ENCODE measurements at places on chromosomes 6 and 20.

DNA sequence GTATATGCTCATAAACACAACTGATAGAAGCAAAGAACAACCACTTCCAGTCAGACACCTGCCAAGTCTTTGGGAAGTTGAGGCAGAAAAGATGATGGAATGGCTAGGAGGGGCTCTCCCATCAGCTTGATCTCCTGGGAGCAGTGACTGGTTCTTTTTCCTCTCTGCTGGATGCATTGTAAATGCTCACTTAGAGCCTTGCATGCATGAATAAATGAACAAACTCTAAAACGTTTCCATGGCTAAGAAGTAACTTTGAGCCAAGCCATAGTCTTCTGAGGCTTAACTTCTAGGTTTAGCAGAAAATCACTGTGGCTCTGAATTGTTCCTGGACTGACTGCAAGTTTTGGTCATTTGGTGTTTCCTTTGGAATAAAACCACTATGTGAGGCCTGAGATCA lies 166.4 kb upstream of the CITED2 start:
- no peak for DNase-seq

DNA sequence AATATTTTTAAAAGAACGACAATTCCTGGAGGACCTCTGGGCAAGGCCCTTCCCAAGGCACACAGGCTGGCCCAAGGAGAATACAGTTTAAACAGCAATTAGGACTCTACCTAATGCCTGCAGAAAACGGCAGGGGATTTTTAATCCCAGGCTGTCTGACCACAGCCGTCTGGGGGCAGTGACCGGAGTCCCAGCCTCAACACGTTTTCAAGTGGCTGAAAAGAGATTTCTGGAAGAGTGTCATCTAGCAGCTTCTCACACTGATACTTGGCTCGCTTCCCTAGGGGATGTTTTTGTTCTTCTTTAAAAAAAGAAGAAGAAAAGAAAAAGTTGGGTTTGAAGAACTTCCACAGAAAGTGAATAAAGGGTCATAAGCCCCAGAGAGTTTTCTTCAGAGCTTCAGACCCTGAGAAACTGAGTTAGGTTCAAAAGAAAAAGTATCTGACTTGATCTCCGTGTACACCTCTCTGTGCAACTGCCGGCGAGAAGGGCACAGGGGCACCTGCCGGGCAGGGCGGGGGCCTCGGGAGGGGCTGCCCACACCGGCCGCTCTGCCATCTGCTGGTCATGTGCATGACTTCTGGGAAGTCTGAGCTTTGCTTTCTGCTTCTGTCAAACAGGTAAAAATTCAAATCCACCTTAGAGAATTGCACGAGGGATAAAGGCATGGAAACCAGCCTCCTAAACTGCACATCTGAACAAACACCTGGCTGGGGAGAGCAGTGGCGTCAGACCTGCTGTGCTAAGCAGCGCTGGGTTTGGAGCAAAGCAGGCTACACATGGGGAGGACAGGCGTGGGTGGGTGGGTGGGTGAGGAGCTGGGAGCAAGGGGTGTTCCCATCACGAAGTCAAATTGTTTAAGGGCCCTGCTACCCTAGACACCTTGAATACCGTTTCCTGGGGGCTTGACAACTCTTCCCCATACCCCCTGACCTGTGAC lies 33.0 kb downstream of the RRBP1 start:
- no peak for DNase-seq

- DNase-seq: no peak
These were observed 1.3 kb downstream of the EPPIN start for GRCh38 chr20:45545754-45546453.

GRCh38 chr6:88775866-88776571 lies 187.4 kb downstream of the RNGTT start:
- no peak for DNase-seq

DNA sequence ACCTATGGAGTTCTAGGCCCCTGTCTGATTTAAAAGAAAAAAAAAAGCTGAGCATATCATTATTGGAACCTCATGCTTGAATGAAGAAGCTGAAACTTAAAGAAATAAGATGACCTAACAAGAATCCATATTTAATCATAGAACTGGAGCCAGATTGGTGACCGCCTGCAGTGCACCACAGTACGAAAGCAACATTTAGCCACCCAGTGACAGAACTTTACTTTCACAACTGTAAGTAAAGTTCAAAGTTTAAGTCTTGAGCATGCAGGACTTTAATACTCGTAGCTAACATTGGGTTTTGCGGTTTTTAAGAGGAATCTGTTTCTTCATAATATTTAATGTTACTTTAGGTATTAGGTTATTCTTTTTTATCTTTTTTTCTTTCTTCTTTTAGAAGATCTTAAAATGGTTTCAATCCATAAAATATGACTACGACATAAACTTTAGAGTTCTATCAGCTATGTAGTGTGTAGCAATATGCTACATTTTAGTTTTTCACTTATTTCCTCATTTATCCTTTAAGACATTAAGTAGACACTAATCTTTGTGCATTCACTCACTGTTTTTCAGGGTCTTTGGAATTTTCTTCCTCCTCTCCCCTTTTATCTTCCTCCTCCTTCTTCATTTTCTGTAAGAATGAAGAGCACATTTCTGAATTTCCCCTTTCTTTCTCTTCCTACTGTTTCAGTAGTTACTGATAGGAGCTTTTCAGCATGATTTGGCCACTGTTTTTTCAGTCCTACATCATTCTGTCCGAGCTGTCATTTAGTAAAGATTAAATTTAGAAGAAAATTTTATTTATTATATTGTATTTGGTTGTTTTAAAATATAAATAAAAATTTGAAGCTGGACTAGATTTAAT lies 514.1 kb downstream of the GRIK2 start:
- DNase-seq: no peak

- no peak for DNase-seq
These were observed 21.4 kb downstream of the HLA-F start for GRCh38 chr6:29744621-29745020.

- DNase-seq: no peak
These were observed 75.9 kb upstream of the SPACA1 start for GRCh38 chr6:87971605-87972262.

GRCh38 chr20:57686931-57687652 lies 22.7 kb downstream of the PMEPA1 start:
- no peak for DNase-seq

DNA sequence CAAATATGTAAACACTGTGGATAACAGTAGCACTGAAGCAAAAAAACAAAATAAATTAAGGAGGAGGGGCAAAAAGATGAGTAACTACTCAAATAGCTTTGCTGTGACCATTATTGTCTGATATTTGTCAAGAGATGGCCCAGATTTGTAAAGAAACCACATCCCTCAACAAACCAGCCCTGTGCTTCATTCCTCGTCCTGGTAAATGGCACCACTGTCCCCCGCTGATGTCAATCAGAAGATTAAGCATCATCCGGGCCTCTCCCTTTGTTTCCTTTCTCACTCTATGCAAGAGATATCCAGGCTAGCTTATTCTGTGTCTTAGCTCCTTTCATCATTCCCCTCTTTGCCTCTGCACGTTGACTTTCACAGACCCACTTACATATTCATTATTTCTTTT lies 259.0 kb downstream of the SYNE1 start:
- no peak for DNase-seq

GRCh38 chr6:42278131-42278853 lies 60.6 kb upstream of the MRPS10 start:
- peak; percentile 33 for DNase-seq

DNA sequence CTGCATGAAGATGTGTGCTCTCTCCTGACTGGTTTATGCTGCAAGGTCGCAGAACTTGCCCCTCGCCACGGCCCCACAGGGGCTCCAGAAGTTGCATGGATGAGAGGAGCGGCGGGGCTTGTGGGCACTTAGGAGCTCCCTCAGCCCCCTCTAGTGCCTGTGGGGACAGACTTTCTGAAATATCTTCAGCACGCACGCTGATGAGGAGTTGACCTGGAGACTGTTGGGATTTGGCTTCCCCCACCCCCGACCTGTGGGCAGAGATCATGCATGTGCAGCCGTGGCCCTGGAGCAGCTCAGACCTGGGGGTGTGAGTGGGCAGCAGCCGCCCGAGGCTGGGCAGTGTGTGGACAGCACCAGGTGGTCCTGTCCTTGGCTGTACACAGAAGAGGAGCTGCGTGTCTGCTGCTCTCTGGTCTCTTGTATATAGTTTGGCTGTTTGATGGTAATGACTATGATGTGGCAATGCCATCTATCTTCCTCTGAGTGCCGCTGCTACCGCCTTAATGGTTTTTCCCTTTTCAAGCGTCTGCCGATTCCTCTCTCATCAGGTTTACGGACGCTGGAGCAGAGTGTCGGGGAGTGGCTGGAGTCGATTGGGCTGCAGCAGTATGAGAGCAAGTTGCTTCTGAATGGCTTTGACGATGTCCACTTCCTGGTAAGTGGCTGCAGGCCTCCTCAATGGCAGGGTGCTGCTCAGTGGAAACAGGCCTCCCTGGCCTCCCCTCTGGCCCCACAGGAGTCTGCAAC lies 81.4 kb downstream of the TCP11 start:
- no peak for DNase-seq

DNA sequence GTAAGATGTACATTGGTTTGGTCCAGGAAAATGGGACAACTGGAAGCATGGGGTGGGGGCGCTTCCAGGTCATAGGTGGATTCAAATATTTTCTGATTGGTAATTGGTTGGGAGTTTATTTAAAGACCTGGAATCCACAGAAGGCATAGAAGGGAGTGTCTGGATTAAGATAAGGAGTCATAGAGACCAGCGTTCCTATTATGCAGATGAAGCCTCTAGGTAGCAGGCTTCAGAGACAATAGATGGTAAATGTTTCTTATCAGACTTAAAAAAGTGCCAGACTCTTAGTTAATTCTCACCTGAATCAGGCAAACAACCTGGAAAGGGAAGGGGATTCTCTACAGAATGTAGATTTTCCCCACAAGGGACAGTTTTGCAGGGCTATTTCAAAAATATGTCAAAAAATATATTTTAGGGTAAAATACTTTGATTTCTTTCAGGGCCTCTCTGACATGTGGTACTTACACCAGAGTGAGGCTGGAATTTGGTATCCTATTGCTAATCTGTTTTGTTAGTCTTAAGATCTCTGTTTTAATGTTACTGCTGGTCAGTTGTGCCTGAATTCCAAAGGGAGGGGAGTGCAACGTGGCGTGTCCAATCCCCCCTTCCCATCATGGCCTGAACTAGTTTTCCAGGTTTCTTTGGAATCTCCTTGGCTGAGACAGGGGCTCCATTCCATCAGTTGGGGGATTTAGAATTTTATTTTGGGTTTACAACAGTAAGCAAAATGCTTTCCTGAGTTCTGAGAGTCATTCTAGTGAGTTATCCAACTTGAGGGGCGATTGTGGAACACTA lies 25.1 kb downstream of the PIGT start:
- no peak for DNase-seq

- DNase-seq: no peak
These were observed 141.4 kb upstream of the PTPN1 start for GRCh38 chr20:50368813-50369224.

DNA sequence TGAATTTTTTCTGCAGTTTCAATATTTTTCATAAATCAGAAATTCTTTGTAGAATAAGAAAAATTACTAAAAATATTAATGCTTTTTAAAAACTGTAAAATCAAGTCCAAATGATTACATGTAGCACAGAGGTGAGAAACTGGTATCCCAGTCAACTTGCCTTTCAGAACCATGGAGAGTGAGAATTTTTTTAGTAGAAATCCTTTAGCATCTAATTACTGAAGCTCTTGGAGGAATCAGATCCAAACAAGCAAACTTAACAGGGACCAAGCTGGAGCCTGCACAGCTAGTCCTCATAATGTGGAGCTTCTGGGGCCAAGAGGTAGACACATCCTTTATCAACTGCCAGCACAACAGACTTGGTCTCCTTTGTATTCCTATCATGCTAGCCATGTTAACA lies 724.5 kb downstream of the TFAP2A start:
- no peak for DNase-seq

DNA sequence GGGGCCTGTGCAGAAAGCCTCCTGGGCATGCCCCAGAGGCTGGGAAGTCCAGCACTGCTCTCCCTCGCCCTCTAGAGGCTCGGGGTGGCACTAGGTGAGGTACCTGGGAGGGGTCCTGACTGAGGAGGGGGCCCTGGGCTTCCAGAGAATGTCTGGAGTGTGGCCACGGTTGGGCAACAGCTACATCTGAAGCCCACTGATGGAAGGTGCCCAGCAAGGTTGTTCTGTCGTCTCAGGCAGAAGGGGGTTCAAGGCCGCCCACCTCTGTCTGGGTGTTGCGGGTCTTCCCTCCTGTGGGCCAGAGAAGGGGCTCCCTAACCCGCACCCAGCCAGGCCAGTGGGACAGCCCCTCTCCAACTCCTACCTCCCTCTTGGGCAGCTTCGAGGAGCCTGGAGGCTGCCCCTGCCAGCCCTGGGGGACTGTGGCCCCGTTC lies 11.4 kb upstream of the VEGFA start:
- no peak for DNase-seq

DNA sequence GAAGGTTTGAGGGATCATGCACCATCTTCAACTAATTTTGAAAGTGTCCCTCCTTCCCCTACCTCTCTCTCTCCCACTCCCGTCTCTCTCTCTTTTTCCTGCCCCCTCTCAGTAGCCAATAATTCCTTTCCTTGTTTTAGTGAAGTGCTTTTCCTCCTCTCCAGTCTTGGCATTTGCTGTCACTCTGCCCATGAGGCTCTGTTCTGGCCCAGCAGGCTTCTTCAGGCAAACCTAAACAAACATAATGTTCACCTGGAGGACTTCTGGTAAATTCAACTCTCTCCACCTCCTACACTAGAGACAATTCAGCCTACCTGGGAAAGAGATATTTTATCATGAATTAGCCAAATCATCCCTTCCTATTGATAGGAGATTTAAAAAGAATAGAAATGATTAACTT lies 320.4 kb upstream of the RNF24 start:
- no peak for DNase-seq

- no peak for DNase-seq
These were observed 5.1 kb downstream of the SYNCRIP start for GRCh38 chr6:85637579-85637978.

GRCh38 chr20:6998909-6999308 lies 231.4 kb downstream of the BMP2 start:
- DNase-seq: no peak

DNA sequence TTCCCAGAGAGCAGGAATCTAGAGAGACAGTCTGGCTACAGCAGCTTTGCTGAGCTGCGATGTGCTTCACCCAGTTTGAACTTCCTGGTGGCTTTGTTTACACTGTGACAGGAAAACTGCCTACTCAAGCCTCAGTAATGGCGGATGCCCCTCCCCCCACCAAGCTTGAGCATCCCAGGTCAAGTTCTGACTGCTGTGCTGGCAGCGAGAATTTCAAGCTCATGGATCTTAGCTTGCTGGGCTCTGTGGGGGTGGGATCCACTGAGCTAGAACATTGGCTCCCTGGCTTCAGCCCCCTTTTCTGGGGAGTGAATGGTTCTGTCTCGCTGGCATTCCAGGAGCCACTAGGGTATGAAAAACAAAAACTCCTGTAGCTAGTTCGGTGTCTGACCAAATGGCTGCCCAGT lies 91.0 kb upstream of the ESR1 start:
- no peak for DNase-seq

- no peak for DNase-seq
These were observed 19.5 kb upstream of the MAP3K4 start for GRCh38 chr6:160972111-160972510.

GRCh38 chr6:34982424-34982852 lies 93.4 kb downstream of the ANKS1A start:
- DNase-seq: no peak

GRCh38 chr20:23189341-23189740 lies 103.2 kb upstream of the CD93 start:
- no peak for DNase-seq

All from central memory CD4-positive, alpha-beta T cell (primary cell).